Stimulated activated CD4-positive, alpha-beta T cell treated with anti-CD3 and anti-CD28 coated beads, Interleukin-1b, Interleukin-23, amount 100 ng/mL, for 1 hour (primary cell): ENCODE measurements at places on chromosomes 3 and 15.

DNA sequence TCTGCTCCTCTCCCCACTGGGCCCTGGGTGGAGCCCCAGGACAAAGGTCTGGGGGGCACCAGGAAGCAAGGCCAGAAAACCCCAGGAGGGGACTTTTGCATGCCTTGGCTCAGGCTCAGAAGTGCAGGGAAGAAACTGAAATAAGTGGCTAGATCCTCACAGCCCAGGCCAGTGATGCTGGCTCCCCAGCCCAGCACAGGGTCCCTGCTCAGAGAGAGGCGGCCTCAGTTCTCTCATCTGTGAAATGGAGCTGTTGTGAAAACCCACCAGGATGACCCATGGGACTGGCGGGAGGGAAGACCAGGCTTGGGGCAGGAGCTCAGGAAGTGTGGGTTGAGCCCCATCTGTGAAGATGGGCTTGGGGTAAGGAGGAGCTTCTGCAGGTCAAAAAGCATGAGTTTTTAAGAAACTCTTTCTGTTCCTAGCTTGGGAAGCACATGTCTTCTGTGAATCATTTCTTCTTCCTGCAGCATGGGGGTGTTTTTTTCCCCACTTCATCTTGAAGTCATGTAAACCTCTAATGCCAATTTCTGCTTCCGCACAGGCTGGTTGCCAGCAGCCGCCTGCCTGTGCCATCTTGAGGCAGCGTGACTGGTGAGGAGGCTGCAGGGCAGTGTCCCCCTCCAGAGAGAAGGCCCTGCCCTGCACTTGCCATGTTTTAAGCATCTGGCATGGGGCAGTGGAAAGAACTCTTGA lies 118.6 kb downstream of the SMAD6 start:
- no peak for DNase-seq

GRCh38 chr3:15815696-15816095 lies 17.9 kb upstream of the ANKRD28 start:
- no peak for DNase-seq

DNA sequence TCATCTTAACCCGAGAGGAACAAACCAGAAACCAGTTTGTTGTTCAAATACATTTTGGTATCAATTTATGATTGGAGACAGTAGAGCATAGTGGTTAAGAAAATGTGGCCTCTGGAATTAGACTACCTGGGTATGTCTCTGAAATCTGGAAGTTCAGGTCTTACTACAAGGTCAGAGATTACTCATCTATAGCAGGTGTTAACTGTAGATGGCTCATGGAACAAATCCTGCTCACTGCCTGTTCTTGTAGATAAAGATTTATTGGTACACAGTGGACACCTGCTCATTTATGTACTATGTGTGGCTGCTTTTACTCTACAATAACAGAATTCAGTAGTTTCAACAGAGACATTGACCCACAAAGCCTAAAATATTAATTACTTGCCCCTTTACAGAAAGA lies 413.3 kb downstream of the CNTN6 start:
- no peak for DNase-seq

- no peak for DNase-seq
These were observed 31.8 kb upstream of the CRTC3 start for GRCh38 chr15:90497912-90498311.

- DNase-seq = no peak
These were observed 6.8 kb downstream of the USP4 start for GRCh38 chr3:49333091-49333490.

- DNase-seq = no peak
These were observed 599.4 kb downstream of the ZIC1 start for GRCh38 chr3:148008591-148008990.

- no peak for DNase-seq
These were observed 18.4 kb downstream of the MEIS2 start for GRCh38 chr15:37081983-37082382.

GRCh38 chr15:96353930-96354730 lies 23.6 kb downstream of the NR2F2 start:
- no peak for DNase-seq

DNA sequence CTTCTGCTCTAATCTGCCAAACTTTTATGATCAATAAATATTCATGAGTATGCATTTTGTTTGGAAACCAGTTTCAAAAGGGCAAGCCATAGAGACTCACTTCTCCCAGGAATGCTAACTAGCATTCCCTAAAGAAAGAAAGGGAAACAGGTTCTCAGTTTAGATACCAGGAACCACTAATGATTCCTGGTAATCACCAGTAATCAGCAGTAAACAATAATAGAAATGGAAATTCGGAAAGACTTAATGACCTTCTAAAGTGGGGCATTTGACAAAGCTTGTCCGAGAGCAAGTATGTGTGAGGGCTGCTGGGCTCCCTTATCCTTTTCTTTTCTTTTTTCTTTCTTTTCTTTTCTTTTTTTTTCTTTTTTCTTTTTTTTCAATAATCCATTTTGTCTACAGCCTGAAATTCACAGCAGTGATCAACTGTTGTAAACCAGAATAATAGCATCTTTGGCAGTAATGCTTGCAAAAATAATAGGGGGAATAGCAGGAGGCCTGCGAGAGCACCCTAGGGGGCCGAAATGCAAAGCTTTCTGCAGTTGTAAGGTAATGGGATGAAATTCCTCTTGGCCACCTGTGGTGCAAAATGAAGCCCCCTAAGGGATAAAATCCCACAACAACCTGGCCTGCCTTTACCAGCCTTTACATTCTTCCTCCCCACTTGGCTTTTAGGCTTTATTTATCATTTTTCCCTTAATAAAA lies 253.2 kb downstream of the ZPLD1 start:
- no peak for DNase-seq

DNA sequence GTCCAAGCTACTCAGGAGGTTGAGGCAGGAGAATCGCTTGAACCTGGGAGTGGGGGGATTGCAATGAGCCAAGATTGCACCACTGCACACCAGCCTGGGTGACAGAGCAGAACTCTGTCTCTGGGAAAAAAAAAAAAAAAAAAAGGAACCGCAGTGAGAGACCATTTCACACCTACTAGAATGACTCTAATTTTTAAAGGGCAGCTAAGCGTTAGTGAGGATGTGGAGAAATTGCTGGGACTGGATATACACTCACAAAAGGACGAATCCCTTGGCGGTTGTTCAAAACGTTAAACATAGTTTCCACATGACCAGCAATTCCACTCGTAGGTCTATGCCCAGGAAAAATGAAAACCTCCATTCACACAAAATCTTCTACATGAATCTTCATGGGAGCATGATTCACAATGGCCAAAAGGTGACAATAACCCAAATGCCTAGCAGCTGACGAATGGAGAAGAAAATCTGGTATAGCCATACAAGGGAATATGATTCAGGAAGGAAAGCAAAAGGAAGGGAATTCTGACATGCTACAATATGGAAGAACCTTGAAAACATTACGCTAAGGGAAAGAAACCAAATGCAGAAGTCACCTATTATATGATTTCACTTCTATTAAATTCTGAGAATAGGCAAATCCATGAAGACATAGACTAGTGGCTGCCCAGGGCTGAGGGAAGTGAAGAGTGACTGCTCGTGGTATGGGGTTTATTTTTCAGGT lies 127.0 kb downstream of the CHSY1 start:
- DNase-seq = no peak

GRCh38 chr3:156790156-156790555 lies 36.0 kb upstream of the LEKR1 start:
- DNase-seq = no peak

DNA sequence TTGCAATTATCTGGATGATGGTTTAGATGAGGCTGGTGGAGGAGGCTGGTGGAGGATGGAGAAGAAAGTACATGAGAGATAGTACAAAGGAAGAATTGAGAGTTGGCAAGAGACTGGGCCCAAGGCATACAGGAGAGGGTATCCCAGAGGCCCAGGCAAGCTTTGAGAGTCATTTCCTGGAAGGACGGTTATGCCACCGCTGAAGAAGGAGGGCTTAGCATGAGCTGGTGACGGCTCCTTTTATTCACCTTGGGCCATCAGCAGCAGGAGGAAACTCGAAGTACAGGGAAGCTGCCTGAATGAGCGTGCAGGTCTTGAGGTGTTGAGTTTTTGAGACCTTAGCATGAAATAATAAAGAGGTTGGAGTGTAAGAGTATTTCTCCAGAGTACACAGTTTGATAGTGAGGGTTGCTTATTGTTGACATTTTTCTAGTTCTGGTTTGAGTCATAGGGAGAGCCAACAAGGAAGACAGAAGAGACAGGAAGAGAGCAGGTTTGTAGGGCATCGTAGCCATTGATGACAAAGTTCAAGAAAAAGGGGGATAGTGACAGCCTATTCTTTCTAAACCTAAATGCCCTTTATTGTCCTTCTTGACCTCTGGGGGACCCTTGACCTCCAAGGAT lies 13.8 kb downstream of the THSD4 start:
- DNase-seq = no peak

DNA sequence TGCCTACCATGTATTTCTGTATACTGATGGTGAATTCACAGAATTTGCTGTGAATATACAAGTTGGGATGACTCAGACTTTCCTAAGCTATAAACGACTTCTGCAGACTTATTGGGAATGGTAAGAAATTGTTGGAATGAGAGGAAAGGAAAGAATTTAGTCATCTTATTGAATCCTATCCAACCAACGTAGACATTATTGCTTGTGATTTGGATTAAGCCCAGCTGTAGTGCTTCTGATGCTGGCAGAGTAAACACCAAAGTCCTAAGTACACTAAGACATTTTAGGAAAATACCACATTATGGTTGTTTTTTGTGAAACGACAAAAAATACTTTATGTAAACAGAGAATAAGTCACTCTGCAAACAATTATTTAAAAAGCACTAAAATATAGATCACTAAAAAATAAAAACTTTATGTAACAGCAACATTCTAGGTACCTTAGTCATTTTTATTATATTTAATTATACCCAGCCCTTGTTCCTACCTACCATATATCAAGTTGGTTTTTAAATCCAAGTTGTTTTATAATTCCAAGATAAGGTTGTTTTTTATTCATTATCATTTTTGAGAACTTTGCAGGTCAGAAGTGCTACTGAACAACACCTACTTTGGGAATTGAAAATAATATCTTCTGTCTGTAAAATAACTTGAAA lies 99.2 kb upstream of the MLF1 start:
- no peak for DNase-seq

DNA sequence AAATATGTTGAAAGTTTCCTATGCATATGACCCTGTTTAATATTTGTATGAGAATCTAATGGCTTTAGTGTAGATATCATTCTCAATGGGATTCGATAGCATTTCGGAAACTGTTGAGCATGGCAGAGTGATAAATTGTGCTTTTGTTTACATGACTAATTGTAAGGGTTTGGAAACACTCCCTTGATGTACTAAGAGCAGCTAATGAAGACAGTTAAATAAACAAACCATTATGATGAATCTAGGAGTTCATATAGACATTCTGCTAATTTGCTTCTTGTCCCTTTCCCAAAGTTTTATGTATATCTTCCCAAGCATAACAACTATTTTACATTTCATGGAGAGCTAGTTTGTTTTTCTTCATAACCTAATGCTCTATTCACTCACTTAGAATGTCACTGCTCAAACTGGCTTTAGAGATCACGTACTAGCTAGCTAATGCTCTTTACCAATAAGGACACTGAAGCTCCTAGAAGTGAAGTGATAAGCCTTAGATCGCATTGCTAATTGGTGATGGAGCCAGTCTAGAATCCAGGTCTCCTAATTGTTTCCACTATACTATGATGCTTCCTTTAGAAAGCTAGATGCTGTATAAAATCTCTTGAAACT lies 140.8 kb downstream of the TP63 start:
- DNase-seq = no peak

GRCh38 chr15:57677204-57677603 lies 29.3 kb upstream of the POLR2M start:
- no peak for DNase-seq

GRCh38 chr3:30760040-30760695 lies 134.3 kb downstream of the GADL1 start:
- no peak for DNase-seq

DNA sequence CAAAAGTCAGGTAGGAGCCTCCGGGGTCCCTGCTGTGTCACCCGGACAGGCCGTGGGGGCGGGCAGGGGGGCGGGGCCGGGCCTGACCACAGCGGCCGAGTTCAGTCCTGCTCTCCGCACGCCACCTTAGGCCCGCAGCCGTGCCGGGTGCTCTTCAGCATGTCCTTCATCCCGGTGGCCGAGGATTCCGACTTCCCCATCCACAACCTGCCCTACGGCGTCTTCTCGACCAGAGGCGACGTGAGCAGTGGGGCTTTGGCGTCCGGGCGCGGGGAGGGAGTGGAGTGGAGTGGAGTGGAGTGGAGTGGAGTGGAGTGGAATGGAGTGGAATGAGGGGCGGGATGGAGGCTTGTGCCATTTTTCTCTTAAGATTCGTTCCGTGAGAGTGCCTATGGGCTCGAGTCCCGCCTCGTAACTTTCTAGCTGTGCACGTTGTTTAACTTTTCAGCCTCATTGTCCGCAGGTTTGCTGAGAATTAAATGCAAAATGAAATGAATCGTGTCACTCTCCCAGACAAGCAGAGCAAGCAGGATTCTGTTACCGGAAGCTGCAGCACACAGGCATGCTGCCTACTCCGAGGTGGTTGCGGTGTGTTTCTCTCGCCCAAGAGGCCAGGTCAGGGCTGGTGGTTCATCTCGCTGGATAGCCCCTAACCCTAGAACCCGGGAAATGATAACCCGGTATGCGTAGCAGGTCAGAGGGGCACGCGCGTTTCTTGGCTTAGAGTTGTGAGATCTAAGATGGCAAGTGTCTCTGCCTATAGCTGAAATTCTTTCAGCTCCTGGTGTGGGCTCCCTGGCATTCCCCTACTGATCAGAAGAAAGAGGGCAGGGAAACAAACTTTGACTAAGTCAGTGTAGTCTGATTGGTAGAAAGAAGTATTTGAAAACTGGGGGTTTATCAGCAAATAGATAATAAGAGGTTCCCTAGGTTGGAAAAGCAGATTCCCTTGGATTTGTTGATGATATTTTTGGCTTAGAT lies at the start of gene FAH:
TSS of gene FAH (plus strand) at position 104 of the 981 bp plus-strand sequence. CDS start at position 160, 56 bp downstream.
- no peak for DNase-seq

DNA sequence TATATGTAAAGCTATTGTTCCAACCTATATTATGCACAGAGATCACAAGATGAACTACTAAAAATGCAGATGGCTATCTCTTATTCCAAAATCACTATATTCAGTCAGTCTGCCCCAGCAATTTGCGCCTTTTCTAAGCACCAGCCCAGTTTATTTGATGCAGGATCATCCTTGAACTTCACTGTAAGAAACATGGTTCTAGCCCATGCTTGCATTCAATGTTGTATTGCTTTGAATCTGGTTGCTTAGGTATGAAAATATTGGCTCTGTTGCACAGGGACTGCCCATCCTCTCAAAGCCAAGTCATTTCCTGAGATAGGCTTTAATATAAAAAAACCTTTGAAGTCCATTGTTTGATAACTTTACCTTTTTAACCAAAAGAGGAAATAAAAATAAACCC lies 170.5 kb upstream of the LRIG1 start:
- no peak for DNase-seq

DNA sequence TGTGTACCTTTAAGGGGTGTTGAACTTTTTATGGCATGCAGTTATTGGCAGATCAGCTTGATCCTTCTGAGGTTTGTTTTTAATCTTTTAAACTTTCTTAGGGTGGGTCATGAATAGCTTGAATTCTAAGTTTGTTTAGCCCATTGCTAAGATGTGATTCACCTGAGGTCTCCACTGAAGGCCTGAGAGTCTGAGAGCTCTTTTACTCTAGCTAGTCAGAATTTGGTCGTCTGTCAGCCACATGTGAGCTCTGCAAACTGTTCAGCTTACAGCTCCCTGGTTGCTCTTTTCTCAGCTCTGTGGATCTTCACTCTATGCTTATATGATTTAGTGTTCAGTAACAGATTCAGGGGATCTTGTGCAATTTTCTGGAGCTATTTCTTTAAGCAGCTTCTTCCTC lies 161.3 kb downstream of the ABHD5 start:
- no peak for DNase-seq

- DNase-seq = no peak
These were observed 46.7 kb upstream of the PYDC2 start for GRCh38 chr3:191414286-191414685.
